H7 (cell line): ENCODE measurements at places on chromosomes 2 and 18.
A peak's percentile ranks its signal among the peaks of the same experiment; 100 is the strongest.

DNA sequence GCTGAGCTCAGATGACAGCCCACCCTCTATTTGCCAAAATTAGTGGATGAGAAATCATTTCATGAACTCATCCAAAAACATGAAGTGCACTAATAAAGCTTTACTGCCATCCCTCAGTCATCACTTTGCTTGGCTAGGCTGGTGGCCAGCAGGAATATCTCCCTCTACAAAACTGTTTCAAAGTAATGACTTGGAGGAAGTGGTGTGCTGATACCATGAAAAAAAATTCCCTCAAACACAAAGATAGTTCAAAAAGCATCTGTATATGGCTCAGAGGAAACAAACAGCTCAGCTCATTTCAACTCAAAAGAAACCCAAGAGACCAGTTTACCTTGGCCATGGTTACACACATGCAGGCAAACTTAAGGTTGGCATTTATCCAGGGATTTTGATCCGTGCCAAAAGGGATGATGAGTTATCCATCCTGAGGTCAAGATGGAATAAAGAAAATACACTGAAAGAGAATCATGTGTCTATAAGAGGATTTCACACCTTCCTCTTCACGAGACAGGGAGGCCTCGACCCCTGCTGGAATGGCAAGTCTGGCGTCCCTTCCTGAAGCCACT lies 18.4 kb upstream of the WIPF1 start:
- no peak for DNase-seq

- DNase-seq = no peak
Measured at GRCh38 chr2:191565647-191566198, 112.2 kb upstream of the NABP1 start.

- DNase-seq = peak; percentile 77
Measured at GRCh38 chr2:44930274-44931197, 11.0 kb upstream of the SIX3 start.

- DNase-seq = peak; percentile 45
Measured at GRCh38 chr2:26298638-26299393, 47.1 kb upstream of the SELENOI start.

- DNase-seq = peak; percentile 26
Measured at GRCh38 chr18:48955830-48956261, 5.1 kb upstream of the SMAD7 start.

GRCh38 chr2:44358503-44358902 lies 2.8 kb downstream of the PREPL start:
- no peak for DNase-seq

GRCh38 chr18:23870676-23871380 lies 143.7 kb upstream of the TTC39C start:
- no peak for DNase-seq

DNA sequence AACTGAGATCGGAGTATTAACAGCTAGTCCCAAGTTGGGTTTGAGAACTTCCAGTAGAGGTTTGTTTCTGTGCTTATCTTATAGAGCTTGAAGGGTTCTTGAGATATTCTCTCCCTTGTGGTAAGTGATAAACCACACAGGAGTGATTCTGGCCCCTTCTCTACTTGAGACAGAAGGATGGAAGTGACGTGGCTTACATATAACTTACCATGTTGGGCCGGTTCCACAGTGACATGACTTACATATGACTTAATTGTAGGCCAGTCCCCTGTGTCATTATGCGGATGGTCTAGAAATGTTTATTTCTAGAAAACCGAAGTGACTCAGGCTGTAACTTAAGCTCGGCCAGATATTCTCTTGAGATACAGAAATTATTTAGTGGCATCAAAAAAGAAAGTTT lies 62.7 kb downstream of the TRAPPC12 start:
- no peak for DNase-seq

DNA sequence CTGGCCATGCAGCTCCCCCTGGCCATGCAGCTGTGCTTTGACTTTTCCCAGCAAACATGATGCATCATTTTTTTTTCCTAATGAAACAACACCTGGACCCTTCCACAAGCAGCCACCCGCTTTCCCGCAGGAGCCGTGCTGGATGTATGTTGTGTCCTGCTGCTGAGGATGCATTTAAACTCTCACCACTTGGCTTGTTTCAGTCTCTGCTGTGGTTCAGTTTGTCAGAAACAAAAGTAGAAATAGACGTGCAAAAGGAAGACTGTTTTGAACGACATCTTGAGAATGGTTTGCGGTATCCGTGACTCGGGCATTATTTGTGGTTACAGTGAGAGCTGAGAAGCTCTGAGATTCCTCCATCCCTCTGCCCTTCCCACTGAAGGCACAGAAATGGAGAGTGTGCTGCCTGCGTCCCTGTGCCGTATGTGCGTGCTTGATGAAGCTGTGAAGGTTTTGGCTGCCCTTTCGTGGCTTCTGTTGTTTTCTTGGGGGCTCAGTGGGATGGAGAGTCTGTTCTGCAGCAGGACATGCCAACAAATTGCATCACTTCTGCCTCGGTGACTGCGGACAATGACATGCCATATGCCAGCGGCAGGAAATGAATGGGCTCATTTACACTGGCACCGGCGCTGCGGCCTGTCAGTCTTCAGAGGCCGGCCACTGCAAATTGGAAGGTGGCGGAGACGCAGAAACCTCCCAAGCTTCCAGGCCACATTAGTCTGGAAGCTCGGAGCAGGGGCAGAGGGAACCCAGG lies 417.7 kb upstream of the SALL3 start:
- DNase-seq = no peak

GRCh38 chr2:10890706-10891270 lies 20.9 kb upstream of the KCNF1 start:
- no peak for DNase-seq

- no peak for DNase-seq
Measured at GRCh38 chr2:222955008-222955407, 94.2 kb downstream of the ACSL3 start.

- peak; percentile 57 for DNase-seq
Measured at GRCh38 chr2:12716032-12716281, 779 bp upstream of the TRIB2 start.

DNA sequence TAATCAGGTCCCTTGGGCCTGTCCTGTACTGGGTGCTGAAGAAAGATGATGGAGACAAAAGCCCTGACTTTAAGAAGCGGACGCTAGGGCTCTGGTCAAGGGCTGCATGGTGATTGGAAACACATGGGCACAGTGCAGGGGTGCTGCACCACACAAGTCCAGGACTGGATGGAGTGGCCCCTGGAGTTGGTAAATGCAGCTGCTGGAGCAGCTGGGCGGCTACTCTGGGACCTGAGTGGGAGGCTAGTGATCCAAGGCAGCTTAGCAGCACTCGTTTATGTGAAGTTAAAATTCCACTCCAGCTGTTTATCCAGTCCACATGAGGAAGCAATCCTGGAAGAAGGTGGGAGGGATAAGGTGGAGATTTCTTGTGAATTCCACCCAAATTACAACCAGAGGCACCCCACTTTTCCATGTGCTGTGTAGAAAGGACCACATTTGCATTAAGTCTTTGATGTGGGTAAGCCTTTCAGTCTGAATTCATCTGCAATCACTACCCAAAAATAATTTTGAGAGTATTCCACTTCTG lies 24.9 kb downstream of the MERTK start:
- DNase-seq = no peak

DNA sequence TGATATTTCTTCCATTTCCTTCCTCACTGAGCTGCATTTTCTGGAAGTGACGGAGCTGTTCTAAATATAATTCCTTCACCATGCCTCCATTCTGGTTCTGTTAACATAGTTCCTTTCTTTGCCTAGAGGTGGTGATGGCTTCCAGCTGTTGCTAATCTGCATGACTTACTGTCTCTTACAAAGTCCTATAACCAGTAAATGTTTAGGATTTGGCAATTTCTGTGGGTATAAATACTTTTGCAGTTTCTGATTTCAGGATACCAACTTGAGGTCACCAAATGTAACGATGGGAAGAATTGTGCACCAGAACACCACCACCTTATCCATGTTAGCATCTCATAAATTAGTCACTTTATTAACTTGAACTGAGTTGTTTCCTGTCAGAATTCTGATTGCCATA lies 101.7 kb upstream of the FN1 start:
- DNase-seq = peak; percentile 15

DNA sequence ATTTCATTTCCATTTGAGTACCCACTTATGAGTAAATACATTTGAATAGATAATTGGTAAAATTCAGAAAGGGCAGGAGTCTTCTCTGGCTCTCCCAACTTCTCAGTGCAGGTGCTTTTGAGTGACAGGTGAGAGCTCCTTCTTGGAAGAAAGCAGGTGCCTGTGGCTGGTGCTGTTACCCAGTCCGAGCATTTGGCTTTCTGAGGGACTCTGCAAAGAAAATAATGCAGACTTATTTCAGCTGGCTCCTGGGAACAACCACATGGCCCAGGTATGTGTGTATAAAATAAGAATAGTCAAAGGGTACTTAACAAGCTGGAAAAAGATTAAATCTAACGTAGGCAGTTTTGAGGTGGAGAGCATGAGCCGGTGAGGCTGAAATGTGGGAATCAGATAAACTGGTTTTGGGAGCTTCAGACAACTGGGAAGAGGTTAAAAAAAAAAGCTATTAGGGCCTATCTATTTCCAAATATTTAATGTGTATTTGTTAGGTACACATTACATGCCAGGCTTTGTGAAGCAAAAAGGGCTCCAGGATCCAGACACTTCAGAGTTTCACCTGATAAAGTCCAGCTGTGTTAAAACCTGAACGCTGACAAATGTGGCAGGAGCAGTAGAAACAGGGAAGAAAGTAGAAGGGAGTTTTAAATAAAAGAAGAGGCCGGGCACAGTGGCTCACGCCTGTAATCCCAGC lies 20.6 kb downstream of the ZNF236 start:
- no peak for DNase-seq

GRCh38 chr2:151560289-151560688 lies 150.6 kb downstream of the RIF1 start:
- no peak for DNase-seq

GRCh38 chr2:36381993-36382392 lies 26.4 kb downstream of the CRIM1 start:
- no peak for DNase-seq

- no peak for DNase-seq
Measured at GRCh38 chr2:31235504-31235902, 1.6 kb downstream of the EHD3 start.

DNA sequence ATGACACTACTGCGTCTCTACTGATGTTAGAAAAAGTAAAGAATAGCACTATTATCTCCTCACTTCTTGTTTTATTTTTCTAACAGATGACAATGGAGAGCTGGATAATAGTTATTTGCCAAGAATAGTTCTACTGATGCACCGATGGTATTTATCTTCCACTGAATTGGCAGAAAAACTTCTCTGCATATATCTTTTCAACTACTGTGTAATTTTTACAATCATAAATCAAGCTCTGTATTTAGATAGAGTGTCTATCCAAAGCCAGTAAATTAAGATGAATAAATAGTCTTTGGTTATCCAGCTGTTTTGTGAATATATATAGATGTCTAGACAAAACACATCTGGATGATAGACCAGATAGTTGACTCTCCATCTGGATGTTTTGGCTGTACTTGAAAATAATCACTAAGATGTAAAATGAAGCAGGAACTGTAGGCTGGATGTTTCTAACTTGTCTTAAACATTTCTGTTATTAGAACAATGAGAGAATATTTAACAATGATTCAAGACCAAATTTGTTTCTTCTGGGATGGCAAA lies 40.1 kb downstream of the RASGRP3 start:
- no peak for DNase-seq

DNA sequence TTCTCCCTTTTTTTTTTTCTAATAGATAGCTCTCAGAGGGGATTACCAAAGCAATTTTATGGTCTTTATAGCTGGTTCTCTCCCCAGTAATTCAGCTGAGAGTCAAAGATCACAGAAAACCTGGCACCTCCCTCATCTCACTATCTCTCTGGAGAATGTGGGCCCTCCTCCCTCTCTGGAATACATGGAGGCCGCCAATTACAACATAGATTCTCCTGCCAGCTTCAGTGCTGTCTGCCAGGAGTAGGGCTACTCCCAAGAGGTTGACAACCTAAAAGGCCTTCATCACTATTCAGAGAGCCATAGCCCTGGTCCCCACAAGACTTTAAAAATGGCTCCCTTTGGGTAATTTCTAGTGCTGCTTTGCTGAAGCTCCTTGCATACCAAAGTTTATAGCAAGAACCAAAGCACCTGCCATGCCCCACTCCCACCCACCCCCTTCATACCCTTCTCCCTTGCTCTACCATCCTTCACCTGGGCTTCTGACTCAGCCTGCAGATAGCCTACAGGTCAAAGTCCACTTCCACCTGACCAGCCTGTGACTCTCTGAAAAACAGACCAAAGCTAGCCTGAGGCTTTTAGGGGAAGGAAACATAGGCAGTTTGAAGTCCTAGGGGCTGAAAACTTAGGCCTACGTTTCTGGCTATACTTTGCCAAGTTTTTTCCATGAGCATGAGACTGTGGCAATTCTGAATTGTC lies 472.3 kb downstream of the TNS1 start:
- no peak for DNase-seq

DNA sequence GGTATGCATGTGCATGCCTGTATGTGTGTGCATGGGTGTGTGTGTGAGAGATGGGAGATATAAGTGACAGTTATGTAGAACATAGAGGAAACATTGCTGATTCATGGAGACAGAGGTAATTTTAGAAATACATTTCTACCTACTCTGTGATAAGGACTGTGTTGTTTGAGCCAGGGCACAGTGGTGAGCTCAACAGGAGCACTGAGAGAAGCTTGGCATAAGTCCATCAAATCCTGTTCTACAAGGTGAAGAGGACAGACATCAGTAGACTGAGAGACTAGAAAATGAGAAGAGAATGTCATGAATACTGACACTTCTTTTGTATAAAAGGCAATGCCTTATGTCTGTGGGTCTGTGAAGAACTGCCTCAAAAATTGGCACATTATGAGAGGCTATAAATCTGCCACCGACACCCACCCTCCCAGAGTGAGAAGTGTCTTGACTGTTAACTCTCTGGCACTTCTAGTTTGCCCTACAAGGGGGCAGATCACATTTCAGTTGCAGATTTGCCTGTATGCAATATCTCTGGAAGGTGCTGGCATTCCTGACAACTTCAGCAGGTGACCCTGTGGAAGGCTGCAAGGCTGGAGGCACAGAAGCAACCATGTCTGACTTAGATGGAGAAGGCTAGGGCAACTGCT lies 962.3 kb upstream of the NRXN1 start:
- DNase-seq = no peak

DNA sequence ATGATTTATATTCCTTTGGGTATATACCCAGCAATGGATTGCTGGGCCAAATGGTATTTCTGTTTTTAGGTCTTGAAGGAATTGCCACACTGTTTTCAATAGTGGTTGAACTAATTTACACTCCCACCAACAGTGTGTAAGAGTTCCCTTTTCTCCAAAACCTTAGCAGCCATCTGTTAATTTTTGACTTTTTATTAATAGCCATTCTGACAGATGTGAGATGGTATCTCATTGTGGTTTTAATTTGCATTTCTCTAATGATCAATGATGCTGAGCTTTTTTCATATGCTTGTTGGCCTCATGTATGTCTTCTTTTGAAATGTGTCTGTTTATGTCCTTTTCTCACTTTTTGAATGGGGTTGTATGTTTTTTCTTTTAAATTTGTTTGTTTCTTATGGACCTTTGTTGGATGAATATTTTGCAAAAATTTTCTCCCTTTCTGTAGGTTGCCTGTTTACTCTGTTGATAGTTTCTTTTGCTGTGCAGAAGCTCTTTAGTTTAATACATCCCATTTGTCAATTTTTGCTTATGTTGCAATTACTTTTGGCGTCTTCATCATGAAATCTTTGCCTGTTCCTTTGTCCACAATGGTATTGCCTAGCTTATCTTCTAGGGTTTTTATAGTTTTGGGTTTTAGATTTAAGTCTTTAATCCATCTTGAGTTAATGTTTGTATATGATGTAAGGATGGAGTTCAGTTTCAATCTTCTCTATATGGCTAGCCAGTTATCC lies 119.7 kb upstream of the XIRP2 start:
- DNase-seq = no peak
